MCF 10A (cell line): ENCODE measurements at places on chromosomes 2 and 18.

DNA sequence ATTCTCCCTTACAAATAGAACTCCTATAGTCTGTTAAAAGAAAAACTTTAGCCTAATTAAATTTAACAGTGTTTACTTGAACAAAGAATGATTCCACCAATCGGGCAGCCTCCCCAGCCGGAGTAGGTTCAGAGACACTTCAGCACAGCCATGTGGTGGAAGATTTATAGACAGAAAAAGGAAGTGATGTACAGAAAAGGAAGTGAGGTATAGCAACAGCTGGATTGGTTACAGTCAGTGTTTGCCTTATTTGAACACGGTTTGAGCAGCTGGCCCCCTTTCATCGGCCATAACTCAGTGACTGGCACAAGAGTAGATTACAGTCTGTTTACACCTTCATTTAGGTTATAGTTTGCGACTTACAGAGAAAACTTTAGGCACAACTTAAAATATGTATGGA, 2.1 kb upstream of the SKA1 start:
- no peak for DNase-seq

GRCh38 chr2:55099878-55100820, 49.9 kb upstream of the RTN4 start:
- DNase-seq, result peak; percentile 55

GRCh38 chr2:180370511-180371205, 363.6 kb upstream of the CWC22 start:
- peak; percentile 3 for DNase-seq

DNA sequence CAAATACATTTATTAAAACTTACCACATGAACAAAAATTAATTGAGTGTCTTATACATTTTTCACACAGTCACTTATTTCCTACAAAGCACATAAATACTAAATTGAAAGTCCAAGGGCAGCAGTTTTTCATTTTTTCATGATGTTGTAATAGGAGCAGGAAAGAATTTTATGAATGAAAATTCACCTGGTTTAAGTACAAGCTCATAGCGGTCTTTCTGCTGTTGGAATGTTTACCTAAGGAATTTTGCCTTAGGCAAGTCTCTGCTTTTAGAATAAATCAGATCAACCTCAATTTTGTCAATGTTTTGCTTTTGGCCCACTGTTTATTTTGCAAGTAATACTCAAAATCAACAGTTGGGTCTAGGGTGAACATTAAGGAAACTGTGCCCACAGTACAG, 40.0 kb downstream of the ETAA1 start:
- DNase-seq, result peak; percentile 48

GRCh38 chr2:45353879-45354278, 257.2 kb downstream of the SRBD1 start:
- DNase-seq, result peak; percentile 74

GRCh38 chr2:135317375-135317774, 213.6 kb downstream of the ZRANB3 start:
- DNase-seq, result no peak

DNA sequence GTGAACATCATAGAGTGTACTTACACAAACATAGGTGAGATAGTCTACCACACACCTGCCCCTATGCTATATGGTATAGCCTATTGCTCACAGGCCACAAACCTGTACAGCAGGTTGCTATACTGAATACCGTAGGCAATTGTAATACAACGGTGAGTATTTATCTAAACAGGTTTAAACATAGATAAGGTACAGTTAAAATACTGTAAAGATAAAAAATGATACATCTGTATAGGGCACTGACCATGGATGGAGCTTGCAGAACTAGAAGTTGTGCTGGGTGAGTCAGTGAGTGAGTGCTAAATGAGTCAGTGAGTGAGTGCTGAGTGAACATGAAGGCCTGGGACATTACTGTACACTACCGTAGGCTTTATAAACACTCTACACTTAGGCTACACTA, 267.0 kb upstream of the HS6ST1 start:
- DNase-seq, result peak; percentile 41

DNA sequence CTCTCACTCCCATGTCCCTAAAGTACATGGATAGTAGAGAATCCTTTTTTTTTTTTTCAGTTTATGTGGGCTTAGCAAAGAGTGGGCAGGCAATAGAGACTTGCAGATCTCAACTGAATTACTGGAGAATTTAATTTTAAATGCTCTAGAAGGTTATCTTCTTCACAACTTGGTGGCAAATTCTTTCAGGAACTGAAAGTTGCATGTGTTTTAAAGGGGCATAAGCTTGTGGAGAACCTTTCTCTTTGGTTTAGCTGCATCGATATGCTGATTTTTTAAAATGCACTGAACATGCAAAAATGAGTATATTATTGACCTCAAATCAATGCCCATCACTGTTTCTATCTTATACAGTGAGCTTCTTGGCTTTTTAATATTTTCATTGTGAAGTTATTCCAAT, 24.9 kb upstream of the GALNT3 start:
- no peak for DNase-seq

DNA sequence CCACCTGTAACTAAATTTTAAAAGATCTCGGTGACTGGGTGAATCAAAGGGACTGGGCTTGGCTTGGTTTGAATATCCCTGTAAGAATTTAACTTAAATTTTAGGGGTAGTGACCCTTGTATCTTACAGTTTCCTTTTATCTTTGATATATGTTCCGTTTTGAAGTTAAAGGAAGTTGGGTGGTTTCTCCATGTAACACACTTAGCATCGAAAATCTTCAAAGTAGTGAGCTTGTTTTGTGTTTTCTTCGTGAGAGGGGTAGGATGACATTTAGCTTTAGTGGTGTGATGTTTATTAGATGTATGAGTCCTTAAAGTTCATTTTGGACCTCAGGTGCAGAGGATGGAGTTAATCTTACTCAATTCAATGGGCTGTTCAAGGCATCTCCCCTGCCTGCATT, 1.6 kb downstream of the WDR7 start:
- DNase-seq, result no peak

DNA sequence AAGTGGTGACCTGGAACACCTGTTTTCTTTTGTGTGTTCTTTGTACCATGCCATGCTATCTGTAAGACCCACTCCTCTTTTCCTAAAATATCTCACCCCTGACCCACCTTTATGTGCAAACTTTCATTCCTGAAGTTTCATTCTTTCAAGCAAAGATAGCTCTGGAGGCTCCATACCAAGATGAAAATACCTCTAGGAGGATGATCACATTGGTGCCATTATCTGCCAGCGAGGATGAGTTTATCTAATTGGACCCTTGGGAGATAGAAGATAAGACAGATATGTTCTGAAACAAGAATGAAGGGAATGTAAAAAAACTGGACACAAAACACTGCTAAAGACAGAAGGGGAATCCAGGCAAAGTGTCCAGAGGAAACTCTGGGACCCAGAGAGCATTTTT, 24.1 kb downstream of the BOD1L2 start:
- DNase-seq, result no peak

DNA sequence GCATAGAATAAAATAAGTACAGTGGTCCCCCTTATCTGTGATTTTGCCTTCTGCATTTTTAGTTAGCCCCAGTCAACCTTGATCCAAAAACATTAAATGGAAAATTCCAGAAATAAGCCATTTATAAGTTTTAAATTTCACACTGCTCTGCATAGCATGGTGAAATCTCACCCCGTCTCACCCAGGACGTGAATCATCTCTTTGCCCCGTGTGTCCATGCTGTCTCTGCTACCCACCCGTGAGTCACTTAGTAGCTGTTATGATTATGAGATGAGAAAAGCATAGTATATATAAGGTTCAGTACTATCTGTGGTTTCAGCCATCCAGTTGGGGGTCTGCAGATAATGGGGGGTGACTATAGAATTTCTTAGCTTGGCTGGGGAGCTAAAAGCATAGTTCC, 67.3 kb downstream of the RHBDD1 start:
- peak; percentile 75 for DNase-seq

- DNase-seq, result no peak
Observed at GRCh38 chr2:88658881-88659537, 31.7 kb upstream of the EIF2AK3 start.

GRCh38 chr2:128689971-128690370, 371.3 kb upstream of the HS6ST1 start:
- DNase-seq, result no peak

DNA sequence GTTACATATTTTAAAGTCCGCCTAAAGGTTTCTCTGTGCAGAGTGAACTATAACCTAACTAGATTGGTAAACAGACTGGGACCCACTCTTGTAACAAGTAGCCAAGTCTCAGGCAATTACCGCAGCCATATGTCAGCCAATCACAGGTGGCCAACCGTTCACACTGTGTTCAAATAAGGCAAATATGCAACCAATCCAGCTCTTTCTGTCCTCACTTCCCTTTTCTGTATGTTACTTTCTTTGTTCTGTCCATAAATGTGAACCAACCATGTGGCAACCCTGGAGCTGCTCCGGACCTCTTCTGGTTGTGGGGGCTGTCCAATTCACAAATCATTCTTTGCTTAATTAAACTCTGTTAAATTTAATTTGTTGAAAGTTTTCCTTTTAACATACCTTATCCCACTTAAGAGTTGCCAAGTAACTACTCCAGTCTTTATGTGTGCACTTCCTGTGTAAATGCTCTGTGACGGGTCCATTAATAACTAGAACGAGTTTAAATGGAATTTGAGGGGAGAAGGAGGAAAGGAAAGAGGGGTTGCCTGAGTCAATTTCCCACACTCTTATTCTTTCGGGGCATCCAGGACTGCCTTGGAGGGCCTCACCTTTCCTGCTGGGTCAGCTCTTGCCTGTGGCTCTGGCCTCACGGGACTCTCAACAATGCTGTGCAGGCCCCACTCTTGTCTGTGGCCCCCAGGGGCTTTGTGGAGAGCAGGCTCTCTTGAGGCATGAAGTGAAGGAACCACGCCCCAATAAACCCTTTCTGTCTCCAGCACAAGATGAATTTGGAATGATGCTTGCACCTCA, 6.6 kb upstream of the RPL37A start:
- DNase-seq, result no peak

DNA sequence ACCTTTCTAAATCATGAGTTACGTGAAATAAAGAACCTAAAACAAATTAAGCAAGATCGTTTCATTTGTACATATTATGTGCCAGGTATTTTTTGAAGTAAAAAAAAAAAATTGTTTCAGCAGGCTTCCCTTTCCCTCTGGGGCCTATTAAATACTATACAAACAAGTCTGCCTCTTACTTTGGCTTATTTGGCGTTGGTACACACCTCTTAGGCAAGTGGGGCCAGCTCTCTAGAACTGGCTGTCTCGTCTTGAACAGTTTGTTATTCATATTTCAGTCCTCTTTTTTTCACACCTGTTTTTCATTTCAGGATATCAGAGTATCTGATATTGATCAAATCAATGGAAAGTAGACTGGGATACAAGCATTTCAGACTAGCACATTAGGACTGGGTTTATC, 27.4 kb upstream of the PPP3R1 start:
- no peak for DNase-seq

DNA sequence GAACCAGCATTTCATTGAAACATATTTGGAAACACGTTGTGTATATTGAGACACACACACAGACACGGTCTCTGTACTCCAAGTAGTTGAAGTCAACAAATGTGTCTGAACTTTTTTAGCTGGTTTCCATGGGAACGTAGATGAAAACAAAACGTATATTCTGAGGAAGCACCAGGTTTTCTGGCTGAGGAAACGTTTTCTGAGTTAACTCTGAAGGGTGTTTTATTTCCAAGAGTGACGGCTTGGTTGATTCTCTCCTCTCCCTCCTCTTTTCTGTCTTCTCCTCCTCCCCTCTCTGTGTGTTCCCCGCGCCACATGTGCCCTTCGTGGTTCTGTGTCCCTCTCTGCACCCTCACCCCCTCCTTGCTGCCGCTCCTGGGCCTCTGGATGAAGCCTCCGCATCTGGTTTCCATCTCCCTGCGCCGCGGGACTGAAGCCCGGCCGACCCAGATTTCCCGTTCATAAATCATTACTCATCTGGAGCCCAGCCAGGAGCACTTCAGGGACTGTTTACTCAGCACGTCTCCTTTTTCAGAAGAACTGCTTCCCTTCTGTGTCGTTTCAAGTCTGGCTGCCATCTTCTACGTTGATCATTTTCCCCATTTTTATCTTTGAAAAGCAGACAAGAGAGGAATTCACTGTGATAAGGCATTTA, 122.7 kb downstream of the COL6A3 start:
- DNase-seq, result peak; percentile 98

DNA sequence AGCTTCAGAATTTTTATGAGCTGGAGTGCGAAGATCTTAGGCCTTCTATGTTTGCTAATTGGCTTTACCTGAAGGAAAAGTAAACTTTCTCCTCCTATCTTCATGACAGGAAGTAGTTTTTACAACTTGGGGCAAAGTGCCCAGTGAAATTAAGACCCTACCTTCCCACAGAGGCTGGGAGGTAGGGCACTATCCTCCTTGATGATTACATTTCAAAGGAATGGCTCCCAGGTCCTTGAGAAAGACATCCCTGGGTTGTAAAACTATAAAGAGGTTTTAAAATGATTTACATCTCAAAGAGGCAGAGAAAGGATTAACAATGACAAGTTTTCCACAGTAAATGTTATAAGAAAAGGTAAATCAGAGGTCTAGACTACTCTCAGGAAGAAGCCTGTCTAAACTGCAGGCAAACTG, 155.8 kb downstream of the CDH7 start:
- no peak for DNase-seq

GRCh38 chr2:123738643-123739042, 286.4 kb upstream of the CNTNAP5 start:
- peak; percentile 76 for DNase-seq

- no peak for DNase-seq
Observed at GRCh38 chr2:74416778-74417177, 4.6 kb downstream of the C2orf81 start.

GRCh38 chr2:100674666-100675065, 111.9 kb downstream of the PDCL3 start:
- no peak for DNase-seq

GRCh38 chr2:226971084-226971483, 135.2 kb downstream of the RHBDD1 start:
- DNase-seq, result no peak

DNA sequence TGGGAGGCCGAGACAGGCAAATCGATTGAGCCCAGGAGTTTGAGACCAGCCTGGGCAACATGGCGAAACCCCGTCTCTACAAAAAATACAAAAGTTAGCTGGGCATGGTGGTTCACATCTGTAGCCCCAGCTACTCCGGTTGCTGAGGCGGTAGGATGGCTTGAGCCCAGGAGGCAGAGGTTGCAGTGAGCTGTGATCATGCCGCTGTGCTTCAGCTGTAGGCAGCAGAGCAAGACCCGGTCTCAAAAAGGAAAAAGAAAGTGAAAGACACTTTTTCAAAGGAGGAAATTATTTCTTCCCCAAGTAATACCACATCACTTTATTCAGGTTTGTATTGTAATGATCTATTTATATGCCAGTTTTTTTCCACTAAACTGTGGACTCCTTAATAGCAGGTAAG, 35.7 kb upstream of the TAF4B start:
- DNase-seq, result no peak

GRCh38 chr2:14543284-14543683, 89.2 kb upstream of the LRATD1 start:
- no peak for DNase-seq

- peak; percentile 33 for DNase-seq
Observed at GRCh38 chr18:62282188-62282629, 42.9 kb upstream of the TNFRSF11A start.

DNA sequence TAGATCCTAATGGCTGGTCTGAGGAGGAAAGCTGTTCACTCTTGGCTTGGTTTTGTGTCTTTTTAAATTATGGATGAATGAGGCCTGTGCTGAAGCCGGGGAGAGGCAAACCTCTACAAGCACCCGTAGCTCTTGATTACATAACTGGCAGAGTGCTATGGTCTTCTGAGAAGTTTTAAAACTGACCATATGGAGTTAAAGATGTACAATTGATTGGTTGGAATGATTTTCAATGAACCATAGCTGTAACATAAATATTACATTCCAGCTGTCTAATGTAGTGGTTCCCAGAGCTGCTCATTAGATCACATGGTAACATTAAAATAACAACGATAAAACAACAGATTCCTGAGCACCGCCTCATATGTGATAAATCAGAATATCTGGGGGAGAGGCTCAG, 71.1 kb upstream of the MAP4K3 start:
- DNase-seq, result no peak
